ENCODE measurements at places on chromosomes 1 and 21. TPM values are rescaled to one million over a fixed set of nuclear protein-coding genes. Genes with fewer than 3 reads are reported as not detected.

Gene PYHIN1
- total RNA-seq, result 0.32 TPM

Gene HRNR
- total RNA-seq, result not detected

Gene GCSAML
- total RNA-seq, result 0.05 TPM

Gene RIPK4
- total RNA-seq, result 0.08 TPM

- no peak for DNase-seq
Measured at GRCh38 chr1:207034208-207034607, 1.7 kb upstream of the C1orf116 start.

DNA sequence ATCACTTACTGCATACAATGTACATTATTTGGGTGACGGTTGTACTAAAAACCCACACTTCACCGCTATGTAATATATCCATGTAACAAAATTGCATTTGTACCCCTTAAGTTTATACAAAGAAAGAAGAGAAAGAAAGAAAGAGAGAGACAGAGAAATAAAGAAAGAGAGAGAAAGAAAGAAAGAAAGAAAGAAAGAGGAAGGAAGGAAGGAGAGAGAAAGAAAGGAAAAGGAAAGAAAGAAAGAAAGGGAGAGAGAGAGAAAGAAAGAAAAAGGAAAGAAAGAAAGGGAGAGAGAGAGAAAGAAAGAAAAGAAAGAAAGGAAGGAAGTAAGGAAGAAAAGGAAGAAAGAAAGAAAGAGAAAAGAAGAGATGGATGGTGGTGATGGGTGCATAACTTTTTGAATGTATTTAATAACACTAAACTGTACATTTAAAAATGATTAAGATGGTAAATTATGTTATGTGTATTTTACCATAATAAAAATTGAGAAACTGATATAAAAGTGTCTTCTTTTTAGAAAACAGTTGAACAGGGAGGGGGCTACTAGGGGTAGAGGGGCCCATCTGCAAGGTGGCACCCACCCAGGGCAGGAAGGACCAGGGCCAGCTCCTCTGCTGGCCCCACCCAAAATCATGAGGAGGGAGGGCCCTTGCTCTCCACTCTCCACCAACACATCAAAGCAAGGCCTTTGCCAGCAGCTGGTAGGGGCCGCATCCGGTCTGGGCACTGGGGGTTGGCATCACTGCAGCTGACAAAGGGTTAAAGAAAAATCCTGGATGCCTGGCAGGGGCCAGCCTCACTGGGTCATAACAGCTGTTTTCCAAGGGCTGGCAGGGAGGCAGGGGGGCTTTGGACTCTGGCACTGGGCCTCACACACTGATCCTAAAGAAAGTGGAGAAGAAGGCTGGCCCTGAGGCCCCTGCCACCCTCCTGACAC, 153.9 kb upstream of the EDN2 start:
- no peak for DNase-seq

- no peak for DNase-seq
Measured at GRCh38 chr21:37800057-37800455, 116.2 kb downstream of the KCNJ6 start.

DNA sequence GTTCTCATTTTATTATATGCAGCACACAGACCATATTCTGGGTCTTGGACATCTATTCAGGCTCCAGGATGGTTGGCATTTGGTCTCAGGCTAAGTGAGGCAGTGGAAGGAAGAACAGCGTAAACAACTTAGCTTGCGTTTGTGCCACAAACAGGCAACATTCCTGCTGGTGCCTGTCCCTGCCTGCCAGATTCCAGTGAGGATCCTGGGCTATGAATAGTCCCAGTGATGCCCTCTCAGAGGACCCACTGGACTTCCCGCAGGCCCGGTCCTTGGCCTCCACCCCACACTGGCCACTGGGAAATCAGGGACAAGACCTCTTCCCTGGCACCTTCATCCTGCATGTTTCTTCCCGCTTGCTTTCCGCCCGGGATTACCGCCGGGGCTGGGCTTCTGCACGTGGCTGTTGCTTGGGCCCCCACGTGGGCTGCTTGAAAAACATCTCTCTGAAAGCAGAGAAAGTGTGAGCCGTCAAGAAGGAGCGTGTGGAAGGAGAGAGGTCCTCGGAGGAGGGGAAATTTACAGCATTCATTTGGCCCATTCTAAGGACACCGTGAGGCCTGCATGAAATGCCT, 145.1 kb upstream of the WNT4 start:
- DNase-seq, result no peak

GRCh38 chr1:211258756-211259637, at the start of gene RCOR3:
Gene RCOR3 (plus strand): TSS chr1:211259366. CDS start chr1:211259561, 195 bp downstream.
- peak; percentile 97 for DNase-seq

GRCh38 chr1:18058206-18058921, 49.2 kb upstream of the IGSF21 start:
- no peak for DNase-seq

GRCh38 chr1:66416295-66416694, 117.7 kb upstream of the SGIP1 start:
- no peak for DNase-seq

GRCh38 chr1:209878964-209879363, 51.2 kb downstream of the UTP25 start:
- DNase-seq, result no peak

DNA sequence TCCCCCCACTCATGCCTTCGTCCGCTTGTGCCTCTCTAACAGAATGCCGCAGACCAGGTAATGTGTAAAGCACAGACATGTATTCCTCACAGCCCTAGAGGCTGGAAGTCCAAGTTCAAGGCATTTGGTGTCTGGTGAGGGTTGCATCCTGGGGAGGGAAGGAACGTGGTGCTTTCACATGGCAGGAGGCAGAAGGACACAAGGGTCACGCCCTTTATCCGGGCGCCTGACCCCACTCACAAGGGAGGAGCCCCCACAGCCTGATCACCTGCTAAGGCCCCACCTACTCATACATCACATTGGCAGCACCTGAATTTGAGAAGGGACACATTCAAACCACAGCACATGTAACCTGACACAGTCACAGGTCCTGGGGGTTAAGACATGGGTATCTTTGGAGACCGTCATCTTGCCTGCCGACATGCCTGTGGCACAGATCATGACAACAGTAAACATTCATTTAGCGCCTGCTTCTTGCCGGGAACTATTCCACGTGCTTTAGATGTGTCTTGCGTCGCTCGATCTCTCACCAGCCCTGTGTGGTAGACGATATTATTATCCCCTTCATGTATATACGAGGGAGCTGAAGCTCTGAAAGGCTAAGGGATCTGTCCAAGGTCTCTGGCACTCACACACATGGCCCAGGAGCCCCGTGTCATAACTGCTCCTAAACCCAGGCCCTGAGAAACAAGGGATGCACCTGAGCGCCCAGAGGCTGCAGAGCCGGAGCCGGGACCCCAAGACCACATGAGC, 235.6 kb downstream of the NPHP4 start:
- DNase-seq, result no peak
